ENCODE measurements at places on chromosomes 12 and 14.

DNA sequence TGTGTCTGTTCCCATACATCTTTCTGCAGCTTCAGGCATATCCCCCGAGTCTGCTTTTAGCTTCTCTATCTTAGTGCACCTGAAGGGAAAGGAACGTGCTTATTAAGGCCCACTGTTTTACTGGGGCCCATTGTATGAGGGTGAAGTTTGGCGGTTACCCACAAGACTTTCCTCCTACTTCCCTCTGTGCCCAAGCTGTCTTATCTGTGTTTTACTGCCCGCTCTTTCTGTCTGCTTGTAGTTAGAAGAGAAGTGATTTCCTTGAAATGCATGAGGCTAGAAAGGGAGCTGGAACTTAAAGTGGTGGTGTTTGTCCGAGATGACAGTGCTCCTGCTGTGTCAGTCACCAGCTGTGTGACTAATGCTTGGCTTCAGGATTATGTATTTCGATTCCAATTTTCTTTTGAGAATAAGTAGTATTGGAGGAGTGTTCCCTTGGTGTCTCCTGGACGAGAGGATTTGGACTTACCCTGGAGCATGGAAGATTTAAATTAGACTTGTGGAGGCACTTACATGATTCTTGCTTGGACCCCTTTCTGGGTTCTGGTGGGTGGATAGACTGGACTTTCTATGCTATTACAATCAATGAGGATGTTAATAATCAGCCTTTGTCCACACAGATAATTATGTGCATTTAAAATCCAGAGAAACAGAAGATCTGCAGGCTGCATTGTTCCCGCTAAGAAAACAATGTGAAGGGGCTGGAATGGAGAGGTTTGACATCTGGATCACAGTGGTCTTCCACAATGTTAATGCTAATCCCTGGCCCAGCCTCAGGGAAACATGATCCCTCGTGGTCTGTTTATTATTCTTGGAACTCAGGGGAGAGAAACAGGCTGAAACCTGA, 13.9 kb upstream of the KRT86 start:
- no peak for DNase-seq

DNA sequence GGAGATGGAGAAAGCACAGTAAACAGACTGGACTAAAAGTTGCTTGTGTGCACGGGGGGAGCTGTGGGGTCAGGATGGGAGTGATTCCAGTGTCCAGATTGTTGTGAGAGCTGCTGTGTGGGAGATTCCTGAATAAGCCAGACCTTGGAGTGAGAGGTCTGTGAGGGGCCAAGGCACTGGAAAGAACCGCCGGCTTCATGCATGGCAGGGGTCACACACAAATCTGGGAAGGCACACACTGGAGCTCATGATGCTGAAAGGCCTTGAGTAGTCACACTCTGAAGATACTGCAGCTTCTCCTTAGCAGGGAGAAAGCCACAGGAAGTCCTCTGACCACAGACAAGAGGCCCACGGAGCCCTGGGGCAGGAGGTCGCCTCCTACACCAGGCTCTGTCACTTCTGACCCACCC, 23.1 kb downstream of the ADCY6 start:
- DNase-seq: no peak

GRCh38 chr14:68523989-68524725, 268.7 kb downstream of the ZFP36L1 start:
- DNase-seq: no peak

- no peak for DNase-seq
These were observed 322.8 kb downstream of the RGS6 start for GRCh38 chr14:72254937-72255472.

- no peak for DNase-seq
These were observed 51.3 kb upstream of the DICER1 start for GRCh38 chr14:95208598-95208997.

DNA sequence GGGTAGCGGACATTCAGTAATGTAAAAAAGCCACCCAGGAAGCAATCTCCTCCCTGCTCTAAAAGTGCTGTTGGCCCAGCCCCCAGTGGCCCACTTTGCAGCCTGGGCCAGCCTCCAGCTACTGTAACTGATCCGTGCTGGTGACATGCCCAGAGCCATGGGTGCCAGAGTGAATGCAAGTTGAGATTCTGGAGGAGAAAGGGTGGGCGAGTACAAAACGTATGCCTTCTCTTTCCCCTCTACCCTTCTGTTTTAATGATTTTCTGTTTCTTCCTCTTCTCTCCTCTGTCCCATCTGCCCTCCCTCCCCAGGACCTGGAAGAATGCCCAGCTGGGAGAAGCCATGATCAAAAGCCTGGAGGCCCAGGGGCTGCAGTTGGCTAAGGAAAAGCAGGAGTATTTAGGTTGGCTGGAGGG, 16.9 kb downstream of the PLEKHD1 start:
- DNase-seq: no peak

DNA sequence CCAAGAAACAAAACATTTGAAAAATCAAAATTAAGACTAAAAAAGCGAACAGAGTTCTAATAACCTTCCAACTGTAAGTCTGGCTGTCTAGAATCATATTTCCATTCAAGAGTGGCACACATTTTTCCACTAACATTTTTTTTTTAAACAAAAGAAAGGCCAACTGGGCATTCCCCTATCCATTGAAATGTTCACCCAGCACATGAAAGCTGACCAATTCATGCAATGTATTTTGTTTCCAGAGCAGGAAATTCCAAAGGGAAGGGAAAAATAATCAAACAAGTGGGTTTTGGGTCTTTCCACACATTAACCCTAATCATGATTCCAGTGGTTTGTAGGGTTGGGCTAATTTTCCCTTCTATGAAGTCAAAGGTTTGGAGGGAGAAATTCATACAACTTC, 206.5 kb downstream of the CALM1 start:
- DNase-seq: no peak

- DNase-seq: no peak
These were observed 179.2 kb upstream of the C14orf180 start for GRCh38 chr14:104400355-104400754.

DNA sequence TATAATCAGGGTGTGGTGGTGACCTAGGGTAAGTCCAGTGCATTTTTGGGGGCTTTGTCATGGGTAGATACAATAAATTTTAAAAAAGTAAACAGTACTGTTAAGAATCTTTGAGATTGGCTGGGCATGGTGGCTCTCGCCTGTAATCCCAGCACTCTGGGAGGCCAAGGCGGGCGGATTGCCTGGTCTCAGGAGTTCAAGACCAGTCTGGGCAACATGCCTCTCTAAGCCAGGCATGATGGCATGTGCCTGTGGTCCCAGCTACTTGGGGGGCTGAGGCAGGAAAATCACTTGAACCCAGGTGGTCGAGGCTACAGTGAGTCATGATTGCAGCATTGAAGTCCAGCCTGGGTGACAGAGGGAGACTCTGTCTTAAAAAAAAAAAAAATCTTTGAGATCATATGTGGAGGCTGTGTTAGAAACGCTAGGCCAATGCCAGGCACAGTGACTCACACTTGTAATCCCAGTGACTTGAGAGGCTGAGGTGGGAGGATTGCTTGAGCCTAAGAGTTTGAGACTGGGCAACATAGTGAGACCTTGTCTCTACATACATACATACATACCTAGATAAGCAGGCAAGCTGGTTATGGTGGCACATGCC, 67.7 kb downstream of the PRKCH start:
- DNase-seq: no peak

- DNase-seq: peak; percentile 41
These were observed 8.1 kb downstream of the LPAR5 start for GRCh38 chr12:6627616-6628015.

GRCh38 chr12:1504895-1505311, 89.5 kb downstream of the FBXL14 start:
- no peak for DNase-seq

DNA sequence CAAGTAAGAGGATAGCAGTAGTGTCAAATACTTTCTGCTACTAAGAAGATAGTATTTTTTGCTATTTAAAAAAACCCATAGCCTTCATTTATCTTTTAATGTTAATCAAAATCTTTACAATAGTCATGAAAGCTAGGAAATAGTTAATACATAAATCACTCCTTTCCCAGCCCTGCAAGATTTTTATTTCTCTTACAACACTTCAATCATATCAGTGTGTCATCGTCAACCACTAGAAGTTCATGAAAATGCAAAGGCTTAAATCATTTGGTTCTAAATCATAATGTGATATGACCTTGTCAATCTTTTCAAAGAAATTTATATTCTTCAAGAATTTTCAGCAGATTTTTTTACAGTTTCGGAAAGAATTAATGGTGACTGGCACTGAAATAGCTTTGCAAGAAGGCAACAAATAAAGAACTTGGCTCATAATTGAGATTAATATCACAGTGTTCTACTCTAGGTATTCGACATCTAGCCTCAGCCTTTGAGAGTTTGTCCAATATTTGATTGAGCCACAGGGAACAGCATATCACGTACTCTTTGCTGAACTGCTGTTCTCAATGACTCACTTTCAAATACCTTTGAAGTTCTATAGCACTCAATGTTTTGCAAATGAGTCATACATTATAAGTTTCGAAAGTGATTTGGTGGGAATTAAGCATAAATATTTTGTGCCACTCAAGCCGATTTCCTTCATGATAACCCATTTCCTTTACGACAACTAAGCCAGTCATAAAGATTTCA, 384.0 kb upstream of the FOXG1 start:
- no peak for DNase-seq

GRCh38 chr14:78974691-78975090, 804.5 kb downstream of the NRXN3 start:
- no peak for DNase-seq

DNA sequence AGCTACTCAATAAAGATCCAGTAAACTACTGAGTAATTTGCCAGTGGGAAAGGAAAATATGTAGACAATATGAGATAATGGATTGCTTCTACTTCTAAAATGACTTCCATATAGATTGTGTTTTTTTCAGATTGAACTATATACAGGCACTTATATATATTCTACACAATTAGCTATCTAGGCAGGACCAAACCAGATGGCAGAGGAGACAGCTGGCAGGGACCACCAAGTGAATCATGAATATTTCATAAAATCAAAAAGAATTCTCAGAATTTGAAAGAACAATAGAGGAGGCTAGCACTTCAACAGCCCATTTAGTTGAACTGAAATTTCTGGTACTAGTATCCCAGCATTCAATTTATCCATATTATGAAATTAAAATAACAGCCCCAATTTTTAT, 338.0 kb upstream of the RPL10L start:
- DNase-seq: no peak

DNA sequence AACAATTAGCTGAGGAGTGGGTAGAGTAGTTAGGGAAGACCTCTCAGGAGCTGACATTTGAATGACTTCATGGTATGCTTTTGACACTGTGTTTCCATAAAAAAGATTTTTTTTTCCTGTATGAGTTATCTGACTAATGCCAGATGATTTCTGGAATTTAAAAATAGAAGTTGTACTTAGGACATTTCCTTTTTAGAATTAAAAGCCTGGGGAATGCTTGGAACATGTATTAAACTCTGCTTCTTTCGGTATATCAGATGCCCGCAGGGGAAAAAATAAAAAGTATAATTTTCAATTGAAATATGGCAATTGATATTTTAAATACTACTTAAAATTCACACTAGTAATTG, 41.1 kb downstream of the BRMS1L start:
- DNase-seq: no peak

- no peak for DNase-seq
These were observed 105.3 kb upstream of the FOXG1 start for GRCh38 chr14:28661171-28661772.

GRCh38 chr12:58412461-58413060, 471.2 kb downstream of the ATP23 start:
- no peak for DNase-seq

- no peak for DNase-seq
These were observed at the start of gene NFATC4 for GRCh38 chr14:24367514-24368211. Gene NFATC4, plus strand, starts transcription at chr14:24368184. Its CDS starts 157 bp downstream, at chr14:24368341.

- DNase-seq: no peak
These were observed 5.2 kb downstream of the WNT10B start for GRCh38 chr12:48966177-48966895.

GRCh38 chr12:62533087-62533754, 66.6 kb downstream of the MON2 start:
- no peak for DNase-seq

GRCh38 chr12:109612975-109613502, 39.4 kb downstream of the MVK start:
- DNase-seq: no peak

Data from stimulated activated naive CD4-positive, alpha-beta T cell treated with Interleukin-2 at 50 U/mL for 16 hours (primary cell).